Astrocyte (in vitro differentiated cells and primary cell): ENCODE measurements at places on chromosomes 7 and 10. TPM values are rescaled to one million over a fixed set of nuclear protein-coding genes. Genes with fewer than 3 reads are reported as not detected.

- H3K27ac ChIP-seq: no peak overlapping the region
- H3K36me3 ChIP-seq: no peaks in the 10 kb centered on the region
- peaks cover 4% of the 10 kb centered on the region for H3K4me1 ChIP-seq
- H3K27me3 ChIP-seq: no peaks in the 10 kb centered on the region
Observed at GRCh38 chr7:11341285-11341944, 367.7 kb downstream of the PHF14 start.

Gene MET
- 7.9 and 8.2 TPM in 2 replicates for total RNA-seq

DNA sequence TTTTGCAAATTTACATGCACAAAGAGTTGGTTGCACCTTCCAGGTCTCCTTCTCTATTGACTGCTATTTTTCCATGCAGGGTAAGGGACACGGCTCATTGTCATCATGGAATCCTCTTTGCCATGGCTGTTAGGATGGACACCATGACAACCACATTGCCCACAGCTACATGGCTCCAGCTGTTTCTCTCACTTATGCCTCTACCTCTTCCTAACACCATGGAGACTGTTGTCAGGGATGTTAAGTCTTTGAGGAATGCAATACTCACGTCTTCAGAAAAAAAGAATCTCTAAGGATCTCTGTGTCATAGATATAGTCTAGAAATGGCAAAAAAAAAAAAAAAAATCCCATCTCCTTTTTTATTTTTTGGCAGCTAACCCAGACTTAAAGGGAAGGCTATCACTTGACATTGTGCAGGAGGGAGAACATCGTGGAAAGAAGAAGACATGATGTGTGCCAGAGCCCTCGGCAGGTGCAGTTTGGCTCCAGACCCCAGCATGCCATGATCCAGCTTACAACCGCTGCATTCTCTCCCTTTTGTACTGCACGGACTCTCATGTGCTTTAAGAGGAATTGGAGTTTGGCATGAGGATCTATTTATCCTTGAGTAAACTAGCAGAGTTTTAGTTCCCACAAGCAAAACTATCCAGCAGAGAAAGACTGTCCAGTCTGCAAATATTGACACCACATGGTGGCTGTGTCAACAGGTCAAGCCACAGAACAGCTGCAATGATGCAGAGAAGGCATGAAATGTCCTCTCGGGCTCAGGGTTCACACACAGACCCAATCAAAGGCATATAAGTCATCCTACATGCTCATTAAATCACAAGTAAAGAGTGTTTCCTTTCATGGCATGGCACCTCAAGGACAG, 70.8 kb downstream of the FRMD4A start:
- H3K4me1 ChIP-seq: peaks cover 4% of the 10 kb centered on the region
- H3K4me3 ChIP-seq: no peak overlapping the region
- DNase-seq: peak; percentile 79
- H3K27ac ChIP-seq: no peak overlapping the region
- H3K36me3 ChIP-seq: no peaks in the 10 kb centered on the region

DNA sequence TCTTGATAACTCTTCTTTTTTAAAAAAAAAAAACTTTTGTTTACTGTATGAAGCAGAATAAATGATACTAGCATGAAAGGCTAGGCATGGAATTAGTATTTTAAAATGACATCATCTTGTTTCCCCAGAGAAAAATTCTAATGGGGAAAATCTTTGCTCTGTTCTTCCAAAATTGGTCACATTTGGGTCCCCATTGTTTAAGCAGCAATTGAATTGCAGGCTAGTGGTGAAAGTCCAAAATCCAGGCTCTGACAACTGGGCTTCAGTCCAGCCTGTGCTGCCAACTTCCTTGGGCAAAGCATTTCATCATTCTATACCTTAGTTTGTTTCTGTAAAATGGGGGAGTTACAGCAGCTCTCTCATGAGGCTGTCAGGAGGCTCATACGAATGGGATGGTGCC, 726.4 kb downstream of the KCNMA1 start:
- H3K36me3 ChIP-seq: no peaks in the 10 kb centered on the region
- H3K27me3 ChIP-seq: no peaks in the 10 kb centered on the region
- H3K4me1 ChIP-seq: no peaks in the 10 kb centered on the region
- no peak for DNase-seq
- H3K27ac ChIP-seq: no peak overlapping the region

Gene BTBD16
- 0.26 TPM in 1 of 2 replicates, not detected in the other for total RNA-seq

Gene STEAP2
- total RNA-seq: 2.3 and 3.4 TPM in 2 replicates

DNA sequence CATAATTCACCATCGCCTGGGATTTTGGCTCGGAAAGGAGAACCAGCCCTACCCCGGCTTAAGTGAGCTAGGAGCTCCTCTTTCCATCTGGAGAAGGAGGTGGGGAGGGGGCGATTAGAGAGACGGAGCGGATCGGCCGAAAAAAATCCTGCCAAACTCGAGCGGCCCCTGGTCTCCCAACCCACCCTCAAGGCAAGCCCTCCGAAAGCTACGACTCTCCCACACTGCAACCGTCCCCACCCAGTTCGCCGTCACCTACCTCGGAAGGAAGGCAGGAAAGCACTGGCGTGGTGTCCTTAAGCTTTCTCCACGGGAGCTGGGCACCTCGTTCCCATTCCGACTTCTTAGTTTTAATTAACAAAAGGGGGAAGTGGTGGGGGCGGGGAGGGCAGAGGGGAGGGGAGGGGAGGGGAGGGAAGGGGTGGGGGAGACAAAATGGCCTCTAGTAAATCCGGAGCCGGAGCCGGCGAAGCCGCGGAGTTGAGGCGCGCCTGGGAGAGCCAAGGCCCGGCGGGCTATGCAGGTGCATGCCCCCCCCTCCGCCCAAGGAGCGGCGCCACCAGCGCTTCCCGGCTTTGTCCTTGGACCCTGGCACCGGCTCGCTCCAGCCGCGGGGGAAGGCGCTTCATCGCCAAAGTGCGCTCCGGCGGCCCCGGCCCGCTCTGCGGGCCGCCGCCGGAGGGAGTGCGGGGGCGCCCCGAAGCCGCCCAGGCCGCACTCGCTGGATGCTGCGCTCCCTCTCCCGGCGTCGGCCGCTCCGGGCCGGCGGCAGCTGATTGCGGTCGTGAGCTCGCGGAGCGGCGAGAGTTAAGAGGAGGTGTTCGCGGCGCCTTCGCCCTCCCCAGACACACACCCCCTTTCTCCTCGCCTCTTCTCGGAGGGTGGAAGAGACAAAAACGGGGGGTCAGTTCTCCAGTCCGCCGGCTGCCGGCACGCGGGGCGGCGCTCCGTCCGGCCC, at the start of gene LRRC4:
LRRC4 (minus strand) TSS at position 784 of the 958 bp plus-strand sequence. CDS start 797 bp downstream, outside the sequence.
- no peaks in the 10 kb centered on the region for H3K36me3 ChIP-seq
- peak; percentile 31 for DNase-seq
- H3K27ac ChIP-seq: peak within 1 kb of the TSS; percentile 21
- H3K4me1 ChIP-seq: peaks cover 20% of the 10 kb centered on the region

- no peaks in the 10 kb centered on the region for H3K36me3 ChIP-seq
- no peak overlapping the region for H3K27ac ChIP-seq
- H3K4me1 ChIP-seq: no peaks in the 10 kb centered on the region
- peaks cover 37% of the 10 kb centered on the region for H3K27me3 ChIP-seq
- DNase-seq: no peak
- H3K4me3 ChIP-seq: no peak overlapping the region
Observed at GRCh38 chr7:19145434-19146115, 354 bp upstream of the FERD3L start.

DNA sequence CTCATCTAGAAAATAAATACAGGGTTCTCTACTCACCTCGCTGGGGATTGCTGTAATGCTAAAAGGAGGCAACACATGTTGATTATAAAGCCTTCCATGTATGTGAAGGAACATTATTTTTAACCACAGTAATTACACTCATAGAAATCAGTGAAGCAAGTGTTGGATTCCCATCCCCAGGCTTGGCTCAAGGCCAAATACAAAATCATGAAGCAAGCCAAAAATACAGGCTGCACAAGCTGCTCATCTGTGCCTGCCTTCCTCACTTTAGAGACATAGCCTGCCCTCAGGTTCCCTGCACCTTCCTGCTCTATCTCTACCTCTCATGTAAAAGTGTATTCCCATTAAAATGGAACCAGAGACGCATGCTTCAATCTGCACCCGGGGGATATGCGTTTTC, 1077.1 kb upstream of the C7orf33 start:
- no peak overlapping the region for H3K4me3 ChIP-seq
- no peaks in the 10 kb centered on the region for H3K36me3 ChIP-seq
- peaks cover 7% of the 10 kb centered on the region for H3K4me1 ChIP-seq
- no peak overlapping the region for H3K27ac ChIP-seq
- DNase-seq: no peak

Gene FRMD4A
- 59.0 and 82.5 TPM in 2 replicates for total RNA-seq

- H3K4me3 ChIP-seq: no peak overlapping the region
- H3K4me1 ChIP-seq: no peaks in the 10 kb centered on the region
- no peaks in the 10 kb centered on the region for H3K27me3 ChIP-seq
- DNase-seq: no peak
- H3K27ac ChIP-seq: no peak overlapping the region
Observed at GRCh38 chr10:129426606-129427005, 40.4 kb upstream of the MGMT start.

DNA sequence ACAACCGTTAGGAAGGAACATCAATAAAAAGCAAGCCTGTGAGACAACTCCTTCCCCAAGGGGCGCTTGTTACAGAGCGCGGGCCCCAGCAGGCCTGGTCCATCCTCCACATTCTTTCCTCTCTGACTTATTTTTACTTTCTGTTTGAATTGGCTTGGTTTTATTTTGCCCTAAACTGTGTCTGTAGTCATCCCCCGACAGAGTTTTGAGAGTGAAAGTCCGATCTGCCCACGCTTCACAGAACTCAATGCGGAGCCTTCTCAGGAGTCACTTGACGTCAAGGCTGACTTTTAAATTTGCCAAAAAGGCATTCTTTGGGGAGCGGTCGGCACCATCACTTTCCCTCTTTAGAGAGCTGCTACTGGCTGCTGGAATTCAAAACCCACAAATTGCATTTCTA, 150.1 kb upstream of the KLF6 start:
- peak; percentile 94 for DNase-seq
- H3K36me3 ChIP-seq: no peaks in the 10 kb centered on the region
- H3K4me1 ChIP-seq: peaks cover 10% of the 10 kb centered on the region

GRCh38 chr7:10022957-10023356, 950.7 kb upstream of the PHF14 start:
- H3K4me1 ChIP-seq: no peaks in the 10 kb centered on the region
- no peak overlapping the region for H3K4me3 ChIP-seq
- no peak overlapping the region for H3K27ac ChIP-seq
- H3K36me3 ChIP-seq: no peaks in the 10 kb centered on the region

Gene ZCCHC24
- 21.4 and 26.2 TPM in 2 replicates for total RNA-seq

DNA sequence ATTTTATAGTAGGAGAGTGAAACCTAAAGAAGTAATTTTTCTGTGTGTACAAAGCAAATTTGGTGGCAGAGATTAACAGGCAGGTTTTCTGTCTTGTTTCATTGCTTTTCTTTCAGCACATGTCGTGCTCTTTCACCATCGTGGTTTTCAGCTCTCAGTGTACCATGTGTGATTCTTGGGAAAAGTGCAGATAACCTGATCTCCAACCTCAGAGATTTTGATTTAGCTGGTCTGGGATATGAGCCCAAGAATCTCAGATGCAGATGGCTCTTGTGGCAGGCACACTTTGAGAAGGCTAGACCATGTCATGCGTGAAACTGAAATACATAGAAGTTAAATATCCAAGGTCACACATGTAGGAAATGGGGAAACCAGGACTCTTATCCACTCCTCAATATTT, 317.4 kb downstream of the EXOC4 start:
- H3K36me3 ChIP-seq: no peaks in the 10 kb centered on the region
- no peak overlapping the region for H3K4me3 ChIP-seq
- peaks cover 5% of the 10 kb centered on the region for H3K4me1 ChIP-seq

- no peak overlapping the region for H3K4me3 ChIP-seq
- no peak for DNase-seq
- H3K36me3 ChIP-seq: peaks cover 32% of the 10 kb centered on the region
- no peaks in the 10 kb centered on the region for H3K4me1 ChIP-seq
- H3K27ac ChIP-seq: no peak overlapping the region
Observed at GRCh38 chr10:124993736-124994451, 52.0 kb downstream of the ZRANB1 start.

DNA sequence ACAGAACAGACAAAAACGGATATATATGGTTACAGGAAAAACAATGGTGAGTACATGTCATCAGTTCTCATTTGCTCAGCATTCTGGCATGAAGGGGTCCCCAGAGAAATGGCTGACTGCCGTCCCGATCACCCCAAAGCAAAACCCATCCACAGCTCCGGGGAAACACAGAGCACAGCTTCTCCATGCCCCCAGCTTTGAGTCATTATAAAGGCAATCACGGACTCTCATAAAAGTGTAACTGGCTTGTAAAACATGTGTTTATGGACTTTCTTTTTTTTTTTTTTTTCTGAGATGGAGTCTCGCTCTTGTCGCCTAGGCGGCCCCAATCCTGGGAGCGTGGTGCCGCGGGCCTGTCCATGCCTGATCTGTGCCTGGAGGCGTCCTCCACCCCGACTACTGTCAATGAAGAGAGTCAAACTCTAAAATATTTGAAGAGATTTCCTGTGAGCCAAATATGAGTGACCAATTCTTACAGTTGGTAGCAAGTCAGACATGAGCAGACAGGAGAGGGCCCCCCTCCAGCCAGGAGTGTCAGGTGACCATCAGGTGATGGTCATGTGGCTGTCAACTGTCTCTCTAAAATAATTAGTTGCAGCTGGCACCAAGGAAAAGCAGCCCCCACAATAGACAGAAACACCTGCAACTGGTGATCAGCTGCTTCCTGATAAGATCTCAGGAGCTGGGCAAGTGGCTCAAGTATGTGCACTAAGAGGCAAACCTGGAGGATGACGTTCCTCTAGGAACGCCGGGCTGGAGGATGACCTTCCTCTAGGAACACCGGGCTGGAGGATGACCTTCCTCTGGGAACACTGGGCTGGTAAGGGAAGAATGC, 21.7 kb upstream of the NOM1 start:
- DNase-seq: no peak
- no peaks in the 10 kb centered on the region for H3K4me1 ChIP-seq
- H3K4me3 ChIP-seq: no peak overlapping the region

Gene TMEM213
- not detected in 2 replicates for total RNA-seq

DNA sequence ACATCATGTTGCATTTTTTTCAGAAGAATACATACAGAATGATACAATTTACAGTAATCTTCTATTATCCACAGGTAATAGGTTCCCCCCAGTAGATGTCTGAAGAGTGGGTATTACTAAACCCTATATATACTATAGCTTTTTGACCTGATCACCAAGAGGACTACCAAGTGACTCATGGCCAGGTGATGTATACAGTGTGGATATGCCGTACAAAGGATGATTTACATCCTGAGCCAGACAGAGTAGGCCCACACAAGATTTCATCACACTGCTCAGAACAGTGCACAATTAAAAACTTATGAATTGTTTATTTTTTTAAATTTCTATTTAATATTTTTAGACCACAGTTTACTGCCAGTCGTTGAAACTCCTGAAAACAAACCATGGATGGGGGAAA, 70.6 kb downstream of the STEAP1B start:
- H3K4me3 ChIP-seq: no peak overlapping the region
- no peak for DNase-seq
- H3K4me1 ChIP-seq: peaks cover 23% of the 10 kb centered on the region
- no peak overlapping the region for H3K27ac ChIP-seq

GRCh38 chr7:116731023-116731395, 59.0 kb downstream of the MET start:
- H3K4me3 ChIP-seq: no peak overlapping the region
- no peak for DNase-seq
- H3K36me3 ChIP-seq: no peaks in the 10 kb centered on the region
